COR-L47 (cell line): ENCODE measurements at places on chromosomes 2 and 18.

DNA sequence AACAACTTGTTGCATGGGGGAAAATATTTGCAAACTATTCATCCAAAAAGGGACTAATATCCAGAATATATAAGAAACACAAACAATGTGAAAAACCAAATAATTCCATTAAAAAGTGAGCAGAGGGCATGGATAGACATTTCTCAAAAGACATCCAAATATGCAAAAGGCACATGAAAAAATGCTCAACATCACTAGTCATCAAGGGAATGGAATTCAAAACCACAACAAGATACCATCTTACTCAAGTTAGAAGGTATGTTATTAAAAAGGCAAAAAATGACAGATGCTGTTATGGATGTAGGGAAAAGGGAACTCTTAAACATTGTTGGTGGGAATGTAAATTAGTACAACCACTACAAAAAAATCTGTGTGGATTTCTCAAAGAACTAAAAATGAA is 396.5 kb downstream of the CCDC85A start:
- DNase-seq: no peak

DNA sequence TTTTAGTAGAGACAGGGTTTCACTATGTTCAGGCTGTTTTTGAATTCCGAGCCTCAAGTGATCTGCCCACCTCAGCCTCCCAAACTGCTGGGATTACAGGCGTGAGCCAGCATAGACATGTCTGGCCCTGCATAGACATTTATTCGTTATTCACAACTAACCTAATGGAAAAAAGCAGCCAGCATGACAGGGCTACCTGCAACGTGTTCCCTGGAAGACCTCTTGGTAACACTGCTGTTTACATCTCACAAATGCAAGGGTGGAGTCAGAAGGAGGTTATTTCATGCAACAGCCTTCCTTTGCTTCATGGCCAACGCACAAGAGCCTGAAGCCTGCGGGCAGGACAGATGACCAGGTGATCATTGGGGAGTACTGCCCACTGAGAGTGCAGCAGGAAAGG is 9.2 kb downstream of the SERPINE2 start:
- no peak for DNase-seq

- no peak for DNase-seq
Observed at GRCh38 chr2:74041726-74042125, 57.0 kb downstream of the TET3 start.

DNA sequence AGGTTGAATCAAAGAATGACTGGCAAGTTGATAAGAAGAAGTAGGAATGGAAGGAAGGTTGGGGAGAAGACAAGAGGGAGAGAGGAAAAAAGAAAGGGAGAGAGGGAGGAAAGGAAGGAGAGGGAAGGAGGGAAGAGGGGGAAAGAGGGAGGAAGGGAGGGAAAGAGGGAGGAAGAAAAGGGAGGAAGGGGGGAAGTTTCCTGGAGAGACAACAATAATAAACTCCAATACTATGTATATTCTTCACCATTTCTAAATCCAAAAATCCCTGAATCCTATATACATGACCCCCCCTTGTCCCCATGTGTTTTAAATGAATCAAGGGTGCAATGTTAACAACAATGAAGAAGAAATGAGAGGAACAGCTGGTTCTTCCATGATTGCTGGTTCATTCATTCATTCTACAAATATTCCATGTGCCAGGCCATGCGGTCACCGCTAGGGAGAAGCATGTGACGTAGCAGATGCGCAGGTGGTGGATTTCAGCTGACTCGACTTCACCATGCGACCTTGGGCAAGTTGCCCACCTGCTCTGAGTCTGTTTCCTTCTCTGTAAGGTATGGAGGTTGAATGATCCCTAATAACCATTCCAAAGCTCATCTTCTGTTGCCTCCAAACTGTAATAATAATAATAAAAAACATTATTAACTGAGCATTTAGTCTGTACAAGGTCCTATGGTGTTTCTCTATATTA is 77.6 kb downstream of the EN1 start:
- no peak for DNase-seq

- no peak for DNase-seq
Observed at GRCh38 chr18:63591725-63592124, 4.6 kb downstream of the SERPINB13 start.

GRCh38 chr2:107777974-107778373 is 48.7 kb upstream of the RGPD4 start:
- DNase-seq: no peak

GRCh38 chr2:233836359-233836758 is 18.0 kb downstream of the HJURP start:
- no peak for DNase-seq

DNA sequence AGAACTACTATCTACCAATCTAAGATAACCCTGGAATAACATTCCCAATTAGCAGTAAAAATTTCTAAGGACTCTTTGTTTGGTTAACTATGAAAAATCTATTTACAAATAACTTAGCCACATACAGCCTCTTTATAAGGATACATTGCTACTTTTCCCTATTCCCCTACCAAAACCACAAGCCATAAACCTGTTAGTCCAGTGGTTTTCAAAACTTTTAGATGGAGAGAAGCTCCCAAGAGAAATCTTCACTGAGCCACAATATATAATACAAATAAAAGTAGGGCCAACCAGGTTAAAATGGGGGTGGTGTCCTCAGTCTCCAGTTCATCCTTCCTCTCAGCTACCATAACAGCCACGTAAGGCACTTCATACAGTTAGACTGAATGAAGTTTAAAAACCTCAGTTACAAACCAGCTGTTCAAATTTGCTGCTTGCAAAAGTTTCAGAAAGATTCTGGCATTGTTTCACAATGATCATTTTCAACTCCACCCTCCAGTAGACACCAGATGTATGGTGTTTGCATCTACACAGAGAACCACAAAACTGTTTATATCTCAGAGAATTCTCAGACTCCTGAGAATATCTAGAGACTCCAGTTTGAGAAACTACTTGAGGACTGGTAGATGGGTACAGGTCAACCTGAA is 26.0 kb downstream of the SOS1 start:
- no peak for DNase-seq
